Tibial nerve (tissue), 4 donors: ENCODE measurements at places on chromosomes 3 and 15.

- no peak for DNase-seq
These were observed 7.9 kb downstream of the AEN start for GRCh38 chr15:88629071-88629470.

GRCh38 chr3:139832998-139833397 is 102.0 kb upstream of the CLSTN2 start:
- no peak for DNase-seq

GRCh38 chr3:150874666-150875219 is 30.5 kb downstream of the MINDY4B start:
- DNase-seq: no peak

- DNase-seq: no peak
These were observed 42.9 kb downstream of the IGSF11 start for GRCh38 chr3:118991775-118992174.

GRCh38 chr3:49556500-49557275 is 2.4 kb downstream of the BSN start:
- DNase-seq: no peak

GRCh38 chr3:126087552-126088175 is 3.7 kb upstream of the SLC41A3 start:
- DNase-seq: no peak
